Activated CD8-positive, alpha-beta memory T cell treated with anti-CD3 and anti-CD28 coated beads for 1 hour (primary cell): ENCODE measurements at places on chromosomes 2 and 18.

- no peak for DNase-seq
Measured at GRCh38 chr18:8928847-8929780, 173.4 kb upstream of the NDUFV2 start.

- DNase-seq = no peak
Measured at GRCh38 chr2:170576296-170576695, 138.8 kb upstream of the SP5 start.

DNA sequence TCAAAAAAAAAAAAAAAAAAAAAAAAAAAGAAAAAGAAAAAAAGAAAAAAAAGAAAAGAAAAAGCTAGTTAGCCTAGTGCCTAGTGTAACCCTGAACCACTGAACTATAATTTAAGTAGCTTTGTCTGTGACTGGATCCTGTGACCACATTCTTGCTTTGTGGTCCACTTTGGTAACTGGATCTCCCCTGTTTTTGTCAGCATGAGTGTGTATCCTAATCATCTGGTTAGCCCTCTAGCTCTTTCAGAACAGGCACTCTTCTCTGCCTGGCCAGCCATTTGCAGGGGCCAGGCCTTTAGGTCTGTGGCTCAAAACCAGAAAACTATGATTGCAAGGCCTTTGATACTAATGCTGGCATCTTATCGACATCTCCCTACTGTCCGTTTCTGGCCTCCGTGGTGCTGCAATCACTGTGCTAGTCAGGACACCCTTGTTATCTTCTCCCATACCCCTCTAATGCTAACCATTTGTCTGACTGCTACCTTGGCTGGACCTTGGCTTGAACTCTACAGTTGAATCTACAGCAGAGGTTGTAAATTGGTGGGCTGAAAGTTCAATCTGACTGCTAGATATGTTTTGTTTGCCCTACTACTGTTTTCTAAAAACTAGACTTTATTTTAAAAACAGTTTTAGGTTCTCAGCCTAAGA, 40.5 kb downstream of the RBKS start:
- DNase-seq = no peak

DNA sequence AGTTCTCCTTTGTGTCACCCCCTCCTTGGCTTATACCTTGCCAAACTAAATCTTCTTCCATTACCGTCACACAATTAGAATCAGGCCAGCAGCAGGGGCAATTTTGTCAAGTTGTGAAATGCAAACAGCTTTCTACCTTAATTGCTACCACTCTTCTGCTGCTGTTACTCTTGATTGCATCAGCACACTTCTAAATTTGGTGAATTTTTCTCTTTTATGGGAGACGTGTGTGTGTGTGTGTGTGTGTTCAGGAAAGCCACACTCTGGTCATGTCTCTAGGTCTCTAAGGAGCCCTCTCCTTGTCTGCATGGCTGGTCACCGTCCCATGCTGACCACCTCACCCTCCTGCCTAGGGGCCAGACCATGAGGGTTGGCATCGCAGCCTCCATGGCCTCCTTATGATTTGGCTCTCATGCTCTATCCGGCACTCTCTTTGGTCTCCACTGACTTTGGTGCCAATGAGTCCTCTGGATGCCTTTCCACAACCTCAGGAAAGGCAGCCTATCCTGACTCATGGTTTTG, 87.7 kb downstream of the GATA6 start:
- no peak for DNase-seq

- no peak for DNase-seq
Measured at GRCh38 chr18:47175283-47175897, 774 bp downstream of the IER3IP1 start.

- DNase-seq = no peak
Measured at GRCh38 chr2:203670939-203671338, 35.5 kb upstream of the CD28 start.

GRCh38 chr2:164969909-164970690, 14.8 kb upstream of the SLC38A11 start:
- no peak for DNase-seq

DNA sequence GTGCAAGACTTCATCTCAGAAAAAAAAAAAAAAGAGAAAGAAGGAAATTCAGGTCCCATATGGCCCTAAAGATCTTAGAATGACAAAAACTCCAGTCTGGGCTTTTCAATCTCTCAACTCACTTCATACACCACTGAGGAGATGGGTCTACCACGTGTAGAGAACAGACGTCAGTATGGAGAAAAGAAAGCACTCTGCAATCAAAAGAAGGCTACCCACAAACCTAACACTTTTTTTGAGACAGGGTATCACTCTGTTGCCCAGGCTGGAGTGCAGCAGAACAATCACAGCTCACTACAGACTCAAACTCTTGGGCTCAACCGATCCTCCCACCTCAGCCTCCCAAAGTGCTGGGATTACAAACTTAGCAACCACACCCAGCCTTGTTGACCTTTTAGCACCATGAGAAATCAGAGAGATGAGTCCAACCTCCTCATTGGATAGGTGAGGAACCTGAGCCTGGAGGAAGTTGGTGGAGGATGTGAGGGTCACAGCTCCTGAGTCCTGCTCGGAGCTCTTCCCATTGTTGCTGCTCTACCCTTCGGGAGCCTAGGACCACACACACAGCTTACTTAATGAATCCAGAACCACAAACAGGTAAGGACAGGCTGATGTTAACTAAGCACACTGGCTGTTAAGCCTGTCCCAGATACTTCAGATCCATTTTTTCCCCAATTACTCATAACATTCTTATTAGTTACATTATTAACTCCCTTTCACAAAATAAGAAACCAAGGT, 23.7 kb downstream of the TBC1D8 start:
- DNase-seq = no peak

DNA sequence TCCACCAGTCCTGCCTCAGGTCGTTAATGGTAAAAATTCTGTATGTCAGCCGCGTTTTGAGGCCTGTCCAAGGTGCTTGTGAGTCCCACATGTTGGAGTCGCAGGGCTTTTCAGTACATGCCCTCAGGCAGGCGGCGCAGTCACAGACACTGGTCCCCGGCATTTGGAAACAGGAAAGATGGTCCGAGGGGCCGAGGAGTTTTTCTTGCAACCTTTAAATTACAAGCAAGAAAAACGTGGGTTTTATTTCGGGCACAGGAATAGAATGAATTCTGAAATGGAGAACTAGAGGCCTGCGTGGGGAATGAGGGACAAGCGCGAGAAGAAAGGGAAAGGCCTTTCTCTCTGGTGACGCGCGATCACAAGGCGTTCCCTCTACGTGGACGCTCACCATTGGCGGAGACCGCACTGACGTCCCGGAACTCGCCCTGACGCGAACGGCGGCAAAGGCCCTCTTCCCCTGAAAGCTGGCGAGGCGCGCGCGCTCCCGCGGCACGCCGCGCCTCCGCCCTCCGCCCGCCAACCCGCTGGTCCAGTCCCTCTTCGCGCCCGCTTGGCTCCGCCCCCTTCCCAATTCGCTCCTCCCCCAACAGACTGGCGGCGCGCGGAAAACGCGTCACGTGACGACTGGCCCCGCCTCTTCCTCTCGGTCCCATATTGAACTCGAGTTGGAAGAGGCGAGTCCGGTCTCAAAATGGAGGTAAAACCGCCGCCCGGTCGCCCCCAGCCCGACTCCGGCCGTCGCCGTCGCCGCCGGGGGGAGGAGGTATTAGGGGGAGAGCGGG, at the start of gene HNRNPA3:
Gene HNRNPA3, plus strand, starts transcription at position 689 of the 785 bp plus-strand sequence. Its CDS starts 6 bp downstream, at position 695.
- DNase-seq = peak; percentile 99

GRCh38 chr18:5717256-5717655, 173.5 kb upstream of the EPB41L3 start:
- DNase-seq = no peak

DNA sequence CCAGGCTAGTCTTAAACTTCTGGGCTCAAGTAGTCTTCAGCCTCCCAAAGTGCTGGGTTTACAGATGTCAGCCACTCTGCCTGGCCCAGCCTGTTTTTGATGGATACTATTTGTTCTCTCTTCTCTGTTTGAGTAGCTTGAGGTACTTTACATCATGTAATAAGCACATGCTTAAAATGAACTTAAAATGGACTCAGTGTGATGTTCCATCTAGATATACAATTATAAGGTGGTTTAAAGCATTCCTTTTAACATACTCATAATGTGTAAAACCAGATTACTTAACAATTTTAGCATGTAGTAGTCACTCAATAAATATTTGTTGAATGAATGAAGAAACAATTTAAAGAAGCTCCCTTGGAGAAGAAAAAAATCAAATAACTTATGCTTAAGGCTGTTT, 9.6 kb downstream of the PTPRM start:
- no peak for DNase-seq

- DNase-seq = no peak
Measured at GRCh38 chr2:214169281-214169680, 241.6 kb upstream of the VWC2L start.

- no peak for DNase-seq
Measured at GRCh38 chr2:86706220-86706619, 13.9 kb upstream of the RMND5A start.

DNA sequence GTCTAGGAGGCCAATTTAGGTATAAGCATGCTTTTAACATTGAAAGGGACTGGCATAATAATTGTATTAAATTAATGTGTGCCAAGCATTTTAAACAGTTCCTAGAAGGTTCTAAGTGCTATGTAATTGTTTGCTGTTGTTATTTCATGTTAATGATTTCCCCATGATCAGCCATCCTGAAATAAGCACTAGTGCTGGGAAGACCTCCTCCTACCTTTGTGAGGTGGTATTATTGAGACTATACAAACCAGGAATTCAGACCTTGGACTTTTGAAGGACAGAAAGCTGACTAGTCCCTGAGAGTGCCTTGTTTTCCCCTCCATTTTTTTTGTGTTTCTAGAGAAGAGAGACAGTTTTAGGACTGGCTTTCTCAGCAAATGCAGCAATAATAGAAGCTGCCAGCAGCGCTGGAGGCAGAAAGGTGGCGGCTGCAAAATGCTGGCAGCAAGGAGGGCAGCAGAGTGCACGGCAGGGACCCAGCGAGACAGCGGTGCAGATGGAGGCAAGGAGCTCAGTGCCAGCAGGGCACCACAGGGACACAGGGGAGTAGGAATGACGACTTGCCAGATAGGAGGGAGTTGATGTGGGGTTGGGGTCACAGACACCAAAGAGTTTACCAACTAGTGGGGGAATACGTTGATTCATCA, 25.3 kb downstream of the NABP1 start:
- no peak for DNase-seq

- no peak for DNase-seq
Measured at GRCh38 chr2:219967247-219968245, 340.1 kb downstream of the SLC4A3 start.

DNA sequence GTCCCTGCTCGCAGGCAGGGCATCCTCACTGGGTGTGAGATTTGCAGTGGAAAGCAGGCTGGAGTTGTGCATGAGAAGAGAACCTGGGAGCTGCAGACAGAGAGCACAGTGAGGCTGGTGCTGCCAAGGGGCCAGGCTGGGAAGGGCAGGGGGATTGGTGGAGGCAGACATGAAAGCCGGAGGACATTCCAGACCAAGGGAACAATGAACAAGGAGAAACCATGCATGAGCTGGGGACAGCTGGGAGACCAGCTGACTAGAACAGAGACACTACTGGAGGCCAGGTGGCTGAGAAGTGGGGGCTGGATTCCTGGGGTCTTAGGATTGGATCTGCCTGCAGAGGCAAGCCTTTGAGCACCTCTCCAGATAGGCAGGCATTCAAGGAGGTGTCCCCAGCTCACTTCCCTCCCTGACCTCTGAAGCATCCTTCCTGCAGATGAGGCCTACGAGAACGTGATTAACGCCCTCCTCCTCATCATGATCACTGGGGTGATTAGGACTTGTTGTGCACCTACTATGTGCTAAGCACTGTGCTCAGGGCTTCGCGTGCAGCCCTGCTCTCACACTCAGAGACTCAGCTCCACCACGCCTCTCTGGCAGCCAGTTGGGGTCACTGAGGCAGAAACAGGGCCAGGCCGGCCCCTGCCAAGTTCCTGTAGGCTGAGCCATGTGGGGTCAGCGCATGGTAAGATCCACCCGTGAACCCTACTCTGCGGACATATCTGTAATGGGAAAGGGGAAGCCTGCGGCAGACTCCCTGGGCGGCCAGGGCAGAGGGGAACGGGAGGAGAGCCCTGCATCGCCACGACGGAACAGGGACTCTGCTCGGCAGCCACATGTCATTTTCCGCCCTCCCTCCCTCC, 74.8 kb upstream of the SLC66A3 start:
- DNase-seq = no peak

DNA sequence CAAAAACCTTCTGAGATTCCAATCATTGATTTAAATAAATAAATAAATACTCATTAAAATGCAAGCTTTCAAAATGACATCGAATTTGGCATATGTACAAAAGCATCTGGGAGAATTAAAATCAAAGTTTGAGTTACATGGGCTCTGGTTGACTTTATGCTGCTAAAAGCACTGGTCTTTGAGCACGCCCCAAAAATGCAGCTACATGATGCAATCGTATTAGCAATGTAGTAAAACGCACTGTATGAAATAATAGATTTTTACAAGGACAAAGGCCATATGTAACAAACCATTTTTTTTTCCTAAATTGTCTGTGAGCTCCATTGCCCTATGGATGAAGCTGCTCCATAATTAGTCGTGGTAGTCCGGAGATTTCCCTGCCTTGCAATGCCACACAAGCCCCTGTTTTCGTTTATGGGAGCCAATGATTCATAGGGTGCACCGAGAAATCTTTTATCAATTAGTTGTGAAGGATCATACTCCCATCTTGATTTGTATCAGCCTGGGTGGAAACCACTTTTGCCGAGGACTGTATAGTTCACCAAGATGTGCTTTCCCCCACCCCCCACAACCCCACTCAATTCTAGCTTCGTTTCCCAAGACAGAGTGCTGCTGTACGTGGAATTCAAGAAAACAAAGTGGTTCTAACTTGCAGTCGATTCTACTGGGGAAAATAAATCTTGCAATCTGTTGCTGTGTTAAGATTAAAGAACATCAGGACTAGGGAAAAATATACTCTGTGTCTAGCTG, 268.4 kb downstream of the IRS1 start:
- no peak for DNase-seq

- no peak for DNase-seq
Measured at GRCh38 chr2:64727013-64727767, 73.5 kb upstream of the SERTAD2 start.

DNA sequence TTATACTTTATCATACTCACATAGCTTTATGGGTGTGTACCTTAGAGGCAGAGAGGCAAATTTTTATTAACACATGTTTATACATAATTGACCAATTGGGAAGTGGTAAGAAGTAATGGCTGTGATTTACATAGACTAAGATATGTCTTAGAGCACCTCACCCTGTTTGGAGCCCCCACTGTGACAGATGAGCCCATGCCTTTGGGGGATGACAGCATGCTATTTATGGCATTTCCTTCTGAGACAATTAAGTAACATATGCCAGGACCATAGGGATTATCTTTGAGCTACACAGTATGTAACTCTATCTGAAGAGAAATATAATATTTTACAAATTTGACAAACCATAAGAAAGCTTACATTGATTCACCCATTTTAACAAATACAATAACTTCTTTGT, 1655.3 kb upstream of the ACVR2A start:
- DNase-seq = no peak

GRCh38 chr2:20635675-20636584, 15.0 kb downstream of the HS1BP3 start:
- DNase-seq = no peak
